Fibroblast of skin of left quadriceps (primary cell): ENCODE measurements at places on chromosomes 2 and 18.

DNA sequence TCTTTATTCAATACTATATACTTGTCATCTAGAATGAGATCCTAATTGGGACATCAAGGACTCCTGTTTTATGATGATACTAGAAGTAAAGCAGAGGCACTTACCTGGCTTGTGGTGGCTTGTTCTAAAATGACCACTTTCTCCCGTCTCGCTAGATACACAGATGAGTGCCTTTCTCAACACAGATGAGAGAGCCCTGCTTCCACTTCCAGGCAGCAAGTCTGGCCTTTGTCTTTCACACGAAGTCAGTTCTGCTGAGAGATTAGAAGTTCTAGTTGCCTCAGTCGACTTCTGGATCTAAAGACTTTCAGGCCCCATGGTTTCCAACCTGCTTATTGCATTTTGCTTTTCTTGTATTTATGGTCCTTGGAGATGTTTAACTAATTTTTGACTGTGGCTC is 70.3 kb downstream of the PPP1R1C start:
- DNase-seq = no peak

- no peak for DNase-seq
Observed at GRCh38 chr2:157055660-157056199, 201.8 kb upstream of the GALNT5 start.

DNA sequence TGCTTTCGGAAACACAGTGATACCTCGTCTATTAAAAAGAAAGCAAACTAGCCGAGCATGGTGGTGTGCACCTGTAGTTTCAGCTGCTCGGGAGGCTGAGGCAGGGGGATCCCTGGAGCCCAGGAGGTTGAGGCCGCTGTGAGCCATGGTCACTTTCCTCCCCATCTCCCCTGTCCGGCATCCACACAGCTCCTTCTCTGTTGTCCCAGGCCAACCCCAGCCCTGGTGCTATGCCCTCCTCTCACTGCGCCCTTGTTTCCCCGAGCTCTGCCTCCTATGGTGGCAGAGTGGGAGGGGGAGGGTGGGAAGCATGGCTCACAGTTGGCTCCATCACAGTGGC is 15.4 kb downstream of the RTP5 start:
- DNase-seq = no peak

DNA sequence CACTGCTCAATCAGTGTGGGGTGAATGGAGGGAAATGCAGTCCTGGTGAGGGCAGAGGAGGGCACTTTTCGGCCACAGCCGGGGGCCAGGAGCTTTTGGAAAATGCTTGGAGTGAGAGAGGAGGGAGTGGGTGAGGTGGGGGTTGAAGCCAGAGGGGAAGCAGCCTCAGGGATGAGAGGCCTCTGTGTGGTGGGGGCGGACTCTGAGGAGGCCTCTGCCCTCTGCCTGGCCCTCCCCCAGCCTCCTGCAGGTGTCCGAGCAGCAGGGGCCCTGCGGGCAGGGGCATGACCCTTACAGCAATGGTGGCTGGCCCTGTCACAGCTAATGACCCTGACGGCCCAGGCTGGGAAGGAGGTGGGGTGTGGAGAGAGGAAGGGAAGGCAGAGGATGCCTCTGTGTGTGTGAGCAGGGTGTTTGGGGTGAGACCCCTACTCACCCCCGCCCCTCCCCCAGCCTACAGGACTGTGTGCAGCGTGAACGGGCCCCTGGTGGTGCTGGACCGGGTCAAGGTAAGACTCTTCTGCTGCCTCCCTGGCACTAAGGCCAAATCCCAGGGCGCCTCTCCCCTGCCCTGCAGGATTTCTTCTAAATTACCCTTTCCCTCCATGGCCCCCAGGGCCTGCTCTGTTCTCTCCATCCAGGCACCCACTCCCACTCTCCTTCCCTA is 7.6 kb downstream of the ATP6V1B1 start:
- no peak for DNase-seq

DNA sequence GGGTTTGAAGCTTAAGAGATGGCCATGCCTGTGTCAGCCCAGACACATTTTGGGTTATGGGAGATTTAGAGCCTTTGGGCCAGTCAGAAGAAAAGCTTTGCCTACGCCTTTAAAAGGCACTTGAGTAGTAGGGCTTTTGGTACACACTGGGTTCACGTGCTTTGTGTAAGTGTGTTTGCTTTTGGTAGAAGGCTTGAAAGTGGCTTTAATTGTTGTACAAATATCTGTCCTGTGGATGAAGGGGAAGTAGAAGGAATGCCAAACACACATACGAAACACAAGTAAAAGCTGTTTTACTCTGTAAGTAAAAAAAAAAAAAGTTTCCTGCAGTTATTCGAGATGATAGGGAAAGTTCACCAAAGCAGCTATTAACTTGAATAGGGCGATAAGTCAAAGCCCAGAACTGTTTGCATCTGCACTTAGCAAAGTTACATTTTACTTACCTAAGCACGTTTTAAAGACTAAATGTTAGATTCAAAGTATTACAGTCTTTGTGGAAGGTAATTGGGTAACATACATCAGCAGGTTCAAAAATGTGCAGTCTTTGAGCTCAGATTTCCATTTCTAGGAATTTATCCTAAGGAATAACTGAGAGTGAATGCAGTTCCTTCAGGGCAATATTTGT is 75.4 kb downstream of the STK25 start:
- no peak for DNase-seq

GRCh38 chr18:9547782-9548181 is 66.6 kb downstream of the PPP4R1 start:
- no peak for DNase-seq

DNA sequence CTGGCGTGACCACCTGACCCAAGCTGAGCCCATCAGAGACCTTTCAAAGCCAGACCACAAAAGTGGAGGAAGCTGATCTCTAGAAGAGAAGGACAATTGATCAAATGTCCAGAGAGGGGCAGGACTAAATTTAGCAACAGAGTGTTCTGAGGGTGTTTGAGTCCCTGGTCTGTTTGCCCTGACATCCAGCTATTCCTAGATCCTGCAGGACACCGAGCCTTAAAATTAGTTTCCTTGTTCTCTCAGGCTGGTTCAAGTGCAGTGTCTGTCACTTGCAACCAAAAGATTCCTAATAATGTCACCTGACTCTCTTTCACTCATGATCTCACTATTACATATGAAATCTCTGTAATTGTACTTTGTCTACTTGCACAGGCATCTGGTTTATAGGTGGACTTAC is 33.0 kb upstream of the NPAS2 start:
- DNase-seq = no peak

DNA sequence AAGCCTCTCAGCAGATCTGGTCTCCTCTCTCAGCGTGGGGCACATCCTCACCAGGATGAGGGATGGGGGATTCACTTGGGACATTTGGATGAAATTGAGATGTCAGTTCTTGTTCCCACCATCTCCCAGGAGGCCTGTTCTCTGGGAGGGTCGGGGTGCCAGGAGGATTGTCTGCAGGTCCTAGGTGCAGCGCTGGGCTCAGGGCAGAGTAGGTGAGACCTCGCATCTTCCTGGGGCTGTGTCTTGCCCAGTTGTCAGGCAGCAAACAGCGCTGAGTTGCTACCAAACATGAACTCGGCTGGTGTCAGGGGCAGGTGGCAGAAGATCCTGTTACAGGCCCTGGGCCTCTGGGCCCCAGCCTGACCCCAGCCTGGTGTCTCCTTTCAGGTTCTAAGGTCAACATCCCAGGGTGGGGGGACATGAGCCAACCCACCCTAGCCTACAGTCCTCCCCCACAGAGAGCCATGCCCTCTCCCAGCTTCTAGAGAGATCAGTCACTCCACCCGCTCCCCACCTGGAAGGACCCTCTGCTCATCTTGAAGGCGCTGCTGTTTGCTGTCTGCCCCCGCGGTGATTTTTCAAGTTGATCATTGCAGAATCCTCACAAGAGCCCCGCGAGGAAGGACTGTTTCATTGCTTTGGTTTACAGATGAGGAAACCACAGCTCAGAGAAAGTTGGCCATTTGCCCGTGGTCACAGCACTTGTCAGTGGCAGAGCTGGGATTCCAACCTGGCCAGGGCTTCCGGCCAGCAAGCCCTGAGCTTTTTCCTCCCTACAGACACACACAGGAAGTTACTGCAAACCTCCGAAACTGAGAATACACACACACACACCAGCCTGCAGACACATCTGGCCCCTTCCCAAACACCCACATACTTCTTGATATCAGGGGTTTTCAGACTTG is 83.9 kb downstream of the STPG4 start:
- DNase-seq = peak; percentile 70

- DNase-seq = peak; percentile 15
Observed at GRCh38 chr18:51666763-51667191, 469.3 kb upstream of the MEX3C start.

DNA sequence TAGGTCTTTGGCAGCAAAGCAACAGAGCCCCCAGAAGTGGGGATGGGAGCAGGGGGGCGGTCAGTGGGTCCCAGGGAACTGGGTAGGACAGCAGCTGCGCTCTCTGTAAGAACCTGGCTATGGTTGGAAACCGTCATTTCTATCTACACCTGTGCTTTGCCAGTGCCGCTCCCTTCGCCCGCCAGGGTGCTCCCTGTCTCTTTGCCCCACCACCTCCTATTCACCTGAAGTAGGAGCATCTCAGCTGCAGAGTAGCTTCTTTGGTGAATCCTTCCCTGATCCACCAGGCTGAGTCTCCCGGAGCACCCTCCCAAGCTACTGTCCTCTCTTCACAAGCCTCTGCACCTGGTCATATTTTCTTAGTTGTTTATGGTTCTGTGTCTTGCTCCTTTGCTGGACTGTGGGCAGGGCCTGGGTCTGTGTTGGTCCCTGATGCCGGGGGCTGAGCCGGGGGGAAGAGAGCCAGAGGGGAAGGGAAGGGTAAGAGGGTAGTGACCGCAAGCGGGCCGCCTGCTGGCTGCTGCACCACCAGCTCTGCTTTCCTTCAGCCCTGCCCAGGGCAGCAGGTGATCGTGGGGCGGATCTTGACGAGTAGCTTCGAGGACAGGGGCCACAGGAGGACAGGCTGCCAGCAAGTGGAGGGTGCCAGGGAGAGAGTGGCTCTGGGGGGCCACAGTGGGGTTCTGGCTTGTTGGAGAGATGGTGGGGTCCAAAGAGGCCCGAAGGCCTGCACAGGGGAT is 45.2 kb downstream of the INPP5D start:
- DNase-seq = no peak

- DNase-seq = no peak
Observed at GRCh38 chr2:238100821-238101771, 956 bp downstream of the ESPNL start.

DNA sequence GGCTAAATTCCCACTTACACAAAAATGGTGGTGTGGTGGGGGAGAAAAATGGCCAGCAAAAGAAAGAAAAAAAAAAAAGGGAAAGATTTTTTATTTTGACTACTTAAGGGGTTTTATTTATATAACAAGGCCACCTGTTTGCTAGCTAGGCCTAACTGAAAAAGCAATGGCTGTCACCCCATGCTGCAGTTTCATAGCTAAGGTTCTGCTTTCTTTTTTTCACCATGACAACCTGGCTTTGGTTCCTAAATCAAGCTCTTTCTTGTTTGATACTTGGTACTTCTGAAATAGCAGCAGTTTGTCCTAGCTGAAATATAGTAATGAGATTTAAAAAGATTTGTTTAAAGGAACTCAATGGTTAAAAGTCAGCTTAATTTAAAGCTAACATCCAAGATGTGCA is 433.2 kb upstream of the MEX3C start:
- DNase-seq = no peak

DNA sequence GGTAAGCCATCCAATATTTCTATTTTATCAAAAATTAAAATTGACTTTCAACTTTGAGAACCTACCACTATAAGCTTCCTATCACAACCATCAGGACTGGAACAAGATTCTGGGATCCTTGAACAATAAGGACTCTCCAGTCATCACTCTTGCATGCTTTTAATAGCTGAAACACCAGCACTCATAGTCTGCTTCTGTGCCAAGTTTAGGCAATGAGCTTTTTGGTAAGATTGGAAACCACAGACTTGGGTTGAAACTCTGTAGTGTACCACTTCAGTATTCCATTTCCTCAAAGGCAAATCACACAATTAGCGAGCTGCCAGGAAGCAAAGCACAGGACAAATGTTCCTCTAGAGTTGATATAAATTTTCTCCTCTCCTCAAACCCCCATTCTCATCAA is 1065.8 kb upstream of the SLC39A10 start:
- no peak for DNase-seq

DNA sequence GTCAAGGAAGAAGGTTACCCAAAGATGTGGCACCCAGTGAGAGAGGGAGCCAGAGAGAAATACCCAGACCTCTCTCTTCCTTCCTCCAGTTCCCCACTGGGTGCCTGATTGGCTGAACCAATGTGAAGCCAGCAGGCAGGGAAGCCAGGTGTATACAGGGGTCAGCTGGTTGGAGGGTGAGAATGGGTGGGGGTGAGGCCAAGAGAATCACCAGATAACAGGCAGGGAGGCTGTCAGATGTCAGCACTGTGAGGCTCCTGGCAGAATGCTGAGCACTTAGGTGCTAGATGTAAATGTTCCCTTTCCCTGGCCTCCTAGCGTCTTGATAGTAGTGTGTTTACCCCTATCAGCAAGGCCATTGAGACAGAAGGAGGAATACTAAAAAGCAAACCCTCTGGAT is 104.0 kb upstream of the MGAT5 start:
- DNase-seq = no peak

DNA sequence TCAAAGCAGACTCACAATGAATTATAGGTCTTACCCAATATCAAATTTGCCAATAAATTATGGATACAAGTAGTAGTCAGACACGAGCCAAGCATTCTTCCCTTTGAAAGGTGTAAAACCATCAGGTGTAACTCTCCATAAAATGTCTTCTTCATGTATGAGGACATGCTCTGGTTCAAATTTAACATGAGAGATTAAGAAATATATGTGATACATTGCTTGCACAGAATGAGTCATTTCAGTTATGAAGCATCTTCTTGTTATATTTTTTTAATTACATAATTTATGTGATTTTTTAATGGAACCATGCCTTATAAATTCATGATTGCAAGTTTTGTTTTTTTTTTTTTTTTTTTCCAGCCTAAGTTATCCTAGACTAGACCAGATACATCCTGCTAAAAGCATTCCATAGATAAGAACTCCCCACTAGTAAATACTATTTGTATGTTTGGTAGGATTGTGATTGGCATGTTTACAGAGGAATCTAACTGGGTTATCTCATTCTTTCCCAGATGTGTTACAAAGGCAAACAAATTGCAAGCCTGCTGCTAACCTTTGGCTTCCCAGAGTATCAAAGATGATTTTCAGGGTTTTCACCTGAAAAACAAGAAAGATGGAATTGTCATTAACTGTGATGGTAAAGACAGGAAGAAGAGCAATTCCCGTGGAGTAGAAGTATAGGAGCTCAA is 621.9 kb downstream of the XIRP2 start:
- no peak for DNase-seq

DNA sequence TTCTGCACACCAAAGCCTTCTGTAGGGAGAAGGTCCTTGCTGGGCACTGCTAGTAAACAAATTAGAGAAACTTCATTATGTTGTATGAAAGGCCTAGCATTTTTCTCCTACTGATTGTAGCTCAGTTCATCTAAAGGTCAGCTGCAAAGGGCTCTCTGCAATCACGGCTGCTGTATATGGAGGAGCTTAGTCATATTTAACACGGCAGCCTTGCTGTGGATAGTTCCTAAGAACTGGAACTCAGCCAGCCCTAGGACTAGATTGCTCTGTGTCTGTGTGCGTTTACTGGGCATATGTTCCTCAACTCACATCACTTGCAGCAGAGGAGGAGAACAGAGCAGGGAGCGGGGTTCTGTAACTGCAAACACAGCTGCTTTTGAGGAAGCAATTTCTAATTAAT is 1103.9 kb upstream of the KLHL29 start:
- DNase-seq = peak; percentile 84

GRCh38 chr2:141027221-141027620 is 1103.6 kb downstream of the LRP1B start:
- DNase-seq = no peak

GRCh38 chr2:150230004-150230403 is 257.5 kb downstream of the RND3 start:
- no peak for DNase-seq
